Panc1 (cell line): ENCODE measurements at places on chromosomes 7 and 10.
A peak's percentile ranks its signal among the peaks of the same experiment; 100 is the strongest.

DNA sequence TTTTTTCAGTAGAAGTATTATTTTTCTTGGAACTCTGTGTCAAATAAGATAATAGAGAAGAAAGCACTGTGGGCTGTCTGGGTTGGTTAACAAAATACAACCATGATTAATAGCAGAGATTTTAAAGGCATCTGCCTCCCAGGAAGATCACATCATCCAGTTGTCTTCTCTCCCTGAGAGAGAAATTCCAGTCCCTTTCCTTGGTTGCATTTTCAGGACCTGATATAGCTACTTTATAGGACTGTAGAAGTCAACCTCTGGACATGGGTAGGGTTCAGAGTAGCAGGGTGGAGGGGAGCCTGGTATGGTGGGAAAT is 309.9 kb upstream of the IGFBP3 start:
- no peak for DNase-seq

DNA sequence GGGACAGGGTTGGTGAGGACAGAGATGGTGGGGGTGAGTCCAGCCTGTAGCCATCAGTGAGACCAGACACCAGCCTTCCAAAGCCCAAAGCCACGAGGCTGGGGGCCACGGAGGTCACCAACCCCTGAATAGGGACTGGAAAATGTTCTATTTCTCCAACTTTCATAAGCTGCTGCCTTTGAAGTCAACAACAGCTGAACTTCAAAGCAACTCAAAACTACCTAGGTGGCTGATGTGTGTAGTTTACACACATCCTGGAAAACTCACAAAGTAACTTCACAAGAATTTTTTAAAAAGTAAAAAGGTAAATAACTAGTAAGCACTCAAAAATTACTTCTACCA is 88.8 kb downstream of the CHST15 start:
- DNase-seq, result no peak

- DNase-seq, result no peak
These were observed 60.1 kb downstream of the LANCL2 start for GRCh38 chr7:55425141-55425752.

DNA sequence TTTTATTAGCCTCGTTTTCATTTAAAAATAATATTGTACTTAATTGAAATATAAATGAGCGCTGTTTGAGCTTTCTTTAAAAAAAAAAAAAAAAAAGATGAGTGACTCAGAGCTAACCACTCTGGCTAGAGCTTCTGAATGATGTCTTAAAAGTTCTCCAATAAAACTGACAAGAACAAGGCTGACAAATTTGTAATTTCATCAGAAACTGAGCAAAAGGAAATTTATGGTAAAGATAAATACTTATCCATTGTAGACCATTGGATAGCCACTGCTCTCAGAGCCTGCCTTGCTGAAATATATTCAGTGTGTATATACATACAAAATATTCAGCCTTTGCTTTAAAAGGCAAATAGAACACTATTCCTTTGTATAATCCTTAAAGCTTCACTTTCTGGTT is 91.2 kb upstream of the OIT3 start:
- no peak for DNase-seq

- DNase-seq, result no peak
These were observed 155.4 kb downstream of the CELF2 start for GRCh38 chr10:11173042-11173441.

GRCh38 chr7:123538189-123538714 is 3.9 kb upstream of the IQUB start:
- peak; percentile 36 for DNase-seq
